NCI-H748 treated with DMSO at 0.1 percent for 48 hours (cell line): ENCODE measurements at places on chromosomes 7 and 10.

GRCh38 chr10:76430061-76430645 is 998.7 kb downstream of the LRMDA start:
- DNase-seq: peak; percentile 5

DNA sequence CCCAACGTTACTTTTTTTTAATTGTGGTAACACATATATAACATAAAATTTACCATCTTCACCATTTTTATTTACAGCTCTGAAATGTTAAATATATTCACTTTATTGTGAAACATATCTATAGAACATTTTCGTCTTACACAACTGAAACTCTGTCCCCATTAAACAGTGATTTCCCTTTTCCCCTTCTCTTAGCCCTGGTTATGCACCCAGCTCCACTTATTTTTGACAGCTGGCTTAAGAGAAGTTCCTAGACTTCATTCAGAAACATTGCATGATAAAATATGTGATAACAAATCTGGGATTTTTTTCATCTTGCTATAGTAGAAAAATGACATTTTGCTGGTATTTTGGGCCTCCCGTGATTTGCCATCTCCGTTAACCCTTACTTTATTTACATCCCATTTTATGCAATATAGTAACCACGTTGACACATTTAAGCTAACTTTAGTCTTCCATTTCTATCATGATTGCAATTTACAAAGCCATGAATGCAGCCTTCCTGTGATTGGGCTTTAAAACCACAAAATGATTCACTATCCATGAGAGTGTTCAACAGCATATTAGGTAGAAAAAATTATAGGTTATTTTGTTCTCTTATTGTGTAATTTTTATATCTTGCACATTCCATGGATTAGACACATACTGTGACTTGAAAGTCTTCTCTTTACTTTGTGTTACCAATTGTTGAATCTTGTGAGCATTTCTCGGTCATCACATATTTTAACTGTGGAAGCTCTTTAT is 139.6 kb downstream of the SND1 start:
- no peak for DNase-seq

DNA sequence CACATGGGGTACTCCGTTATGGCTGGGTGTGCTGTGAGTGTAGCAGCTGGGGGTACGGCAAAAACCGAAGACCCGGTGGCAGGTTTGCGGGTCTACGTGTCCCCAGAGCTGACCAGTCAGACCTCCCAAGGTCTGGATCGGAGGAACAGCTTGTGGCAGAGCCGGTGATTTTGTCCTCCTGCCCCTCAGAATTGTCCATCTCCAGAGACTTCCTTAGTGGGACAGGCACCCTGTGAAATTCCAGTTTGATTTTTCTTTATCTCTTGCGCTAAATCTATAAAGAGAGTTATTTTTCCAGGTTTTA is 1.0 kb downstream of the EIF3B start:
- DNase-seq: no peak

DNA sequence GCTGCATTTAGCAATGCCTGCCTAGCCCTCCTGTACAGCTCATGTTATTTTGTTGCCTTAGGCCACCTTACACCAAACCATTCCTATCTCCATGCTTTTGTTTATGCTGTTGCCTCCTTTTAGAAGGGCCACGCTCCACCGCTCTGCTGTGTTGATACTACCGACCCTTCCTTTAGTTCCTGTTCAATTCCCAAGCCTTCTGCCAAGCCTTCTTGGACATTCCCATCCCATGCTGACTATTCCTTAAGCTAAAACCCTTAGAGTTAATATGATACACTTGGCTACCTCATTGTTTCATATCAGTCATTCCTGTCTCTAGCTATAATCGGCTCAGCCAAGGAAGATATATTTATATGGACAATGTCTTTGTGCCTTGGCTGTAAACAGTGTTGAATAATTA is 705.5 kb downstream of the LRMDA start:
- DNase-seq: no peak

DNA sequence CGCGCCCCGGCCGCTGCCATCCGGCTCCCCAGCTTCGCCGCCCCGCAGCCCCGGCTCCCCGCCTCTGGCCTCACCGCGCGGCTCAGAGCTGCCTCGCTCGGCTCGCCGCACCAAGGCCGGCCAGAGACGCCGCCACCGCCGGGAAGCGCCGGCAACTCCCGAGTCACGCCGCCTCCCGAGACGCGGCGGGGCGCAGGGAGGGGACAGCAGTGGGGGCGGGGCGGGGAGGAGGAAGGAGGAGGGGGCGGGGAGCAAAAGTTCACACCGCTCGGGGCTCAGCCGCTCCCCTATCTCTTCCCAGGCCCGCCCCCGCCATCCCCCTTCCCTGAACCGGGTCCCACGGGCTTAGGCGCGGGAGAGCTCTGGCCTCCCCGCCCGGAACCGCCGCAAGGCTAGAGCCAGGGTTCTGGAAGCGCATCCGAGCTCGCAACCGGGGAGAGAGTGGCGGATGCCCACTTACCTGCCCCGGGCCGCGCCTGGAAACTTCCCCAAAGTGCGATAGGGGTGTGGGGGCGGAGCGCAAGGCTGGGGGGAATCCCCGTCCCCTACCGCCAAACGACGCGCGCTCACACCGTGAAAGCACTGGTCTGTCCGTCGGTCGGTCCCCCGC is 1.0 kb downstream of the CHST15 start:
- no peak for DNase-seq

GRCh38 chr10:15232279-15232678 is 63.8 kb upstream of the NMT2 start:
- no peak for DNase-seq

- DNase-seq: no peak
Observed at GRCh38 chr7:149524394-149524793, 26.8 kb upstream of the ZNF746 start.

GRCh38 chr7:139603282-139603681 is 79.8 kb downstream of the CLEC2L start:
- DNase-seq: no peak

GRCh38 chr7:158702944-158703343 is 1.7 kb downstream of the NCAPG2 start:
- DNase-seq: no peak

DNA sequence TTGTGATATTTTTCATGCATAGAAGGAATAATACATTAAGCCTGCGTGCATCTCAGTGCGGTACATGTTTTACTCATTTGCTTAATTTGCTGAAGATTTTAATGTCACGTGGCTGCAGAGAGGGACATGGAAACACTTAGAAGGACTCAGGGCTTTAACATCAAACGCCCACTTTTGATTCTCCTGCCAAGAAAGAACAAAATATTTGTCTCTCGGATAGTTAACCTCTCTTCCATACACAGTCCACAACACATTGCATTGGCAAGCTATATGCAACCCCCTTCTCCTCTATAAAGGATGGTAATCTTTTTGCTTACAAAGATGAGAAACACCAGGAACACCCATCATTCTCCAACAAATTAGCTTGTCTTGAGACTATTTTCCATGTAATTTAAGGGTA is 148.0 kb upstream of the NRP1 start:
- no peak for DNase-seq

DNA sequence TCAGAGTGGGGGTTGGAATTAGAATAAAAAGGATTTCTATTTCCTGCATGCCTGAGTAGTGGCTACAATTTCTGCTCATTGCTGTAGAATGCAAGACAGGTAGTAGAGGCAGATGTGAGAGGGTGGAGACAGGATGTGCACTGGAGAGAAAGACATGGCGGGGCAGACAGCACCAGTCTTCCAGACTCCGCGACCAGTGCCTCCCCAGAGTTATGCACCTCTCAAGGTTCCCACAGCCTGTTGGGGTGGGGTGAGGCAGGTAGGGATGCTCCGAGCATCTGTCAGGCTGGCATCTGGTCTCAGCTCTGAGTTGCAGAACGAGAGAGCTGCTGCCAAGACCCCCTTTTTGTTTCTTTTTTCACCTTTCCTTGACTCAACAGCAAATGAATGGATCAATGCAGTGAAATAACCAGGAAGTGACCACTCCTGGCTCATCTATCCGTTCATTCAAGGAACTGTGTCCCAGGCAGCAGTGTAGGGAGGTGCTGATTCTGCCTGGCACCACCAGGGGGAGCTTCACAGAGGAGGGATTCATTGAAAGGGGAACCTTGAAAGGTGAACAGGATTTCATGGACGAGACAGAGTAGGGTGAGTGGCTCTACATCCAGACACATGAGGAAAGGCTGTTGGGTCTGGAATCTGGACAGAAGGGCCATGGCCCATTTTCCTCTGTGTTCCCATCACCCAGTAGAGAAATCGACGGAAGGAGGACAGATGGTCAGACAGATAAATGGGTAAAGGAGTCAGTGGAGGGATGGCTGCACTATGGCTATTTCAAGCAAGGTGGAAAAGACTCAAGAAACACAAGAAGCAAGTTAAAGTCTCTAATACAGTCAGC is 17.2 kb upstream of the SLC18A3 start:
- no peak for DNase-seq

GRCh38 chr10:67696029-67696428 is at the start of gene CTNNA3:
Gene CTNNA3 (minus strand): TSS chr10:67696195.
- no peak for DNase-seq

- no peak for DNase-seq
Observed at GRCh38 chr10:113057948-113058522, 108.0 kb downstream of the TCF7L2 start.

DNA sequence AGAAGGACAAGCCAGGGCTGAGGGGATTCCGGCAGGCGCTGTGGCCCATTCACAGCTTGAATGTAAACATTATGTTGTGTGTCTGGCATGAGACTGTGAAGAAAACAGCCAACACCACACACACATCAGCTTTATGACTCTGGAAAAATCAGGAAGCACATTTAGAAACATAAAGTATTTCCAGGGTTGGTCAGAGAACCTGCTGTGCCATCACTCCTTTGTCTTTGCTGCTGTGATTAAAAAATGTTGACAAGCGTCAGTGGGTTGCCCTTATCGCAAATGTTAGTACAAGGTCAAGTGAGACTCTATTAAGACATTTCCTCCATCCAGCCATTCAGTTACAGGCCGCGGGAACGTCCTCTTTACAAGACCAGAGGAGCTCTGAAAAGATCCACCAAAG is 95.4 kb downstream of the TAX1BP1 start:
- DNase-seq: no peak

DNA sequence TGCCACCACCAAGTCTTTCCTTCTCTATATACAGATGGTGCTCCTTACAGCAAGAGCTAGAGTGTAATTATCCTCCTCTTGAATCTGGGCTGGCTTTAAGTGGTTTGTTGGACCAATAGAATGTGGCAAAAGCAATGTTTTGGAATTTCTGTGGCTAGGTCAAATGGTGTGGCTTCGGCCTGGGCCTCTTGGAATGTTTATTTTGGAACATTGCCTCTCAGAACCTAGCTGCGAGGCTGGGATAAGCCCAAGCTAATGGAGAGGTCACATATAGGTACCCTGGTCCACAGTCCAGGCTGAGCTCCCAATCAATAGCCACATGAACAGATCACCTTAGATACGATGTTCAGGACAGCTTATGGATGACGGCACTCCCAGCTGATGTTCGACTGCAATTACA is 556.7 kb downstream of the TYW1 start:
- no peak for DNase-seq

DNA sequence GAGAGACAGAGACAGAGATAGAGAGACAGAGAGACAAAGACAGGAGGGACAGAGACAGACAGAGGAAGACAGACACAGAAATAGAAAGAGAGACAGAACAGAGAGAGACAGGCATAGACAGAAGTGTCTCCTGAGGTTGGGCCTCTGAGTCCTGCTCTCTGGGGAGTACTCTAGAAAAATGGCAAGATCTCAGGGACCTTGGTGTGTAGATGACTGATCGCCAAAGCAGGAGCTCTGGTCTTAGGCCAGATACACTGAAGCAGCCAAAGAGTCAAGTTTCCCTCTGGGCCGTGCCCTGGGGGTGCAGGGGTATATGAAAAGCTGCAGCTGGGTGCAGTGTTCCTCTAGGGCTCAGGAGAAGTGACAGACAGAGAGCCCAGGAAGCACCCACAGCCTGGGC is 176.6 kb upstream of the TNS3 start:
- DNase-seq: no peak

- no peak for DNase-seq
Observed at GRCh38 chr7:111006040-111006439, 84.9 kb upstream of the LRRN3 start.

GRCh38 chr7:157570531-157571200 is 233.9 kb downstream of the DNAJB6 start:
- no peak for DNase-seq

GRCh38 chr10:69960606-69960987 is 92.0 kb upstream of the MACROH2A2 start:
- no peak for DNase-seq

GRCh38 chr7:74269757-74270277 is 15.6 kb upstream of the RFC2 start:
- peak; percentile 93 for DNase-seq

DNA sequence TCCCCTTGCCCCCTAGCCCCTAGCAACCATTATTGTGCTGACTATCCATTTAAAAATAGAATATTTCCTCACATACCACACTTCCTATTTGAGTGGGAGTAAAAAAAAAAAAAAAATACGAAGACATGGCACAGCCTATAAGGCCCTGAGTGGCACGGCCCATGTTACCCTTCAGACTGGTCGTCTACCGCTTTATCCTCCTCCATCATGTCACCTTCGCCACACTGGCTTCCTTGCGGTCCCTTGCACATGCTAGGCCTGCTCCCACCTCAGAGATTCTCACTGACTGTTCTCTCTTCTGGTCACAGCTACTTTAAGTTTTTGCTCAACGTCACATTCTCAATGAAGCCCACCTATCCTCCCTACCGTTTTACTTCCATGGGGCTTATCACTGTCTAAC is 130.3 kb downstream of the ATE1 start:
- no peak for DNase-seq

GRCh38 chr7:120770206-120770605 is 87.7 kb downstream of the TSPAN12 start:
- DNase-seq: no peak

- no peak for DNase-seq
Observed at GRCh38 chr10:57102236-57102635, 741.2 kb upstream of the ZWINT start.

DNA sequence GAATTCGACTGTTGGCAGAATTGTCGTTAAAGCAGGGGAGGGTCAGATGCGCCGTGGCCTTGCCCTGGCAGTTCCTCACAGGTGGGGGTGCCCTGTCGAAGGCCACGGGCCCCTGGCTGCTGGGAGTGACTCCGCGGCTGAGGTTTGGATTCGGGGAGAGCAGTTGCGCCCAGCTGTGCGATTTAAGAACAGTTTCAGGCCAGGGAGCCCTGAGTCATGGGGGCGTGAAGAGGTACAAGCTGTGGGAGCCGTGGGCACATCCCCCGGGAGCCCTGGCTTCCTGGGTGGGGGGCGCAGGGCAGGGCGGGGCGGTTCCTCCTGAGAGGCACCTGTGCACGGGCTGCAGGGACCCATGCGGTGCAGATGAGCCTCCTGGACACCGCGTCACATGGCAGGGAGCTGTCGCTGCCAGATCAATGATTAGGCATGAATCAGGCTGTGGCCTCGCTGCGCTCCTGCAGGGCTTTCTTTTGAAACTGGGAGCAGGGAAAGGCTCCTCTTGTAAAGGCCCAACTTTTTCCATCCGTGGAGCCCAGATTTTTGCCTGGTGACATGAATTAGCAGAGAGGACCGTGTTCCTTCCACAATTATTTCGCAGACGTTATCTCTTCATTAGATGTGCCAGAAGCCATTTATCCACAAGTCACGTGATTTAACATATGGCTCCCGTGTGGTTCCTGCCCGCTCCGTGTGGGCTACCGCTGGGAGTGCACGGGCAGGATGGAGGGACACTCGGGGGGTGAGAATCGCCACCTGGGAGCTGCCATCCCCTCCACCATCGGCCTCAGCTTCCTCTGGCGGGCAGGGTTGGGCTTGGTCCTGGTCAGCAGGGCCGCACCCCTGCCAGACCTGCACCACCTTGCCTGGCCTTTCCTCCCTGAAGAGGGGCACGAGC is 918 bp downstream of the PWWP2B start:
- DNase-seq: no peak

GRCh38 chr7:44637788-44638594 is 31.6 kb downstream of the OGDH start:
- DNase-seq: no peak

- DNase-seq: no peak
Observed at GRCh38 chr7:155208681-155209477, 88.8 kb upstream of the INSIG1 start.
